Caudate nucleus (tissue), 63 donors: ENCODE measurements at places on chromosomes 16 and 17.

DNA sequence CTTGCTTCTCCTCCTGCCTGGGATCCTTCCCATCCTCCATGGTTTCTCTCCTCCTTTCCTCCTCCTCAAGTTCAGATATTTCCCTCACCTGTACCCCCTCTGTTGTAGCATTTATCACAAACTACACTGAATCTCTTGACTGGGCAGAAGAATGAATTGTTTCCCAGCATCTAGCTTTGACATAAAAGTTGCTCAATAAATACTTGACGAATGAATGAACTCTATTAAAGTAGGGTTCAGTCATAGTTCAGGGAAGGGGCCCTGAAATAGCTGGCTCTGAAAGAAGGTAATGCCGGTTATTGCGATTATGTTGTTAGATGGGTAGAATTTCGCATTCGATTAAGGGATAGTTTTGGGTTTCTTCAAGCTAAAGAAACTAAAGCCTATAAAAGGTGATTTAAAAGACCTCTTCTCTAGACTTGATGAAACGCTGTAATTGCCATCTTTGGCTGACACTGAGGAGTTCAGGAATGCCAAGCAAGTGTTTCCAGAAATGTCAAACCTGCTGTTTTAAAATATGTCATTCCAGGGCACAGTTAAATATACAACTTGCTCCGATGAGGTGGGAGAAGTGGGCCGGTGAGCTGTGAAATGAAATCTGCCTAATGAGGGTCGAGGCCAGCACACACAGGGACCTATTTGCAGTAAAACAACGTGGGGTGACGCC is 1.0 kb upstream of the CPD start:
- DNase-seq: no peak

- DNase-seq: no peak
Measured at GRCh38 chr17:43877451-43878155, 29.7 kb downstream of the MPP2 start.

DNA sequence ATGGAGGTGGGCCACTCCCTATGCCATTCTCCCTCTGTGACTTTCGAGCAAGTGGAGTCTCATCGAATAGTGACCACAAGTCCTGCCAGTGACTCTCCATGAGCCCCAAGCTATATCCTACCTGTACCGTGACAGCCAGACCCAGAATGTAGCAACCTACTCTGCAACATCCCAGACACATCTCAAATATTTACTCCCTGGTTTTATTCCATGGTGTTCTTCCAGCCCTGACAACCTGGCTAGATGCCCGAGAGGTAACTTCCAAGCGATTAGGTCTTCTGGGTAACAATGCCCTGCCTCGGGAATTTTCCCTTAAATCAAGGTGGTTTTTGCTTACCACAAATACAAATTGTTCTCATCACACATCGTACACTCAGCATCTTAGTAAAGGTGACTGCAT is 211.7 kb downstream of the ZFHX3 start:
- no peak for DNase-seq

DNA sequence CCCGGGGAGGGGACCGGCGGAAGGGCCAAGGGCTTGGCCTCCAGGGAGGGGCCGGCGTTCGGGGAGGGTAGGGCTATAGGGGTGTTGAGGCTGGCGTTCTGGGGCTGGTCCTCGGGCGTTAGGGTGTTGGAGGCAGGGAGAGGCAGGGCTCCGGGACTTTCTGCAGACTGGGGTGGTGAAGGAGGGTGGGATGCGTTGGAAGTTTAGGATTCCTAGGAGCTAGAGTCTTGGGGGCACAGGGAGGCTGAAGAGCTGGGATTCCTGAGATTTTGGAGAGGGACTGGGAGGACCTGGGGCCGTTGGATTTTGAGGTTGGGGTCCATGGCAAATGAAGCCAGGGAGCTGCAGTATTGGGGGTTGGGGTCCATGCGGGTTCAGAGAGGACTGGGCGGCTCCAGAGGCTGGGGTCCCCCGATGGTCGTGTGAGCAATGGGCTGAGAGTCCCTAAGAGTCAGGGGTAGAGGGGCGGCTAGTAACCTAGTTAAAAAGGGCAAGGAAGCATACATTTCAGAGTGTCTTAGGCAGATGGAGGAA is 740 bp downstream of the NFATC2IP start:
- no peak for DNase-seq

GRCh38 chr16:56415875-56416274 is 9.5 kb downstream of the AMFR start:
- DNase-seq: no peak

DNA sequence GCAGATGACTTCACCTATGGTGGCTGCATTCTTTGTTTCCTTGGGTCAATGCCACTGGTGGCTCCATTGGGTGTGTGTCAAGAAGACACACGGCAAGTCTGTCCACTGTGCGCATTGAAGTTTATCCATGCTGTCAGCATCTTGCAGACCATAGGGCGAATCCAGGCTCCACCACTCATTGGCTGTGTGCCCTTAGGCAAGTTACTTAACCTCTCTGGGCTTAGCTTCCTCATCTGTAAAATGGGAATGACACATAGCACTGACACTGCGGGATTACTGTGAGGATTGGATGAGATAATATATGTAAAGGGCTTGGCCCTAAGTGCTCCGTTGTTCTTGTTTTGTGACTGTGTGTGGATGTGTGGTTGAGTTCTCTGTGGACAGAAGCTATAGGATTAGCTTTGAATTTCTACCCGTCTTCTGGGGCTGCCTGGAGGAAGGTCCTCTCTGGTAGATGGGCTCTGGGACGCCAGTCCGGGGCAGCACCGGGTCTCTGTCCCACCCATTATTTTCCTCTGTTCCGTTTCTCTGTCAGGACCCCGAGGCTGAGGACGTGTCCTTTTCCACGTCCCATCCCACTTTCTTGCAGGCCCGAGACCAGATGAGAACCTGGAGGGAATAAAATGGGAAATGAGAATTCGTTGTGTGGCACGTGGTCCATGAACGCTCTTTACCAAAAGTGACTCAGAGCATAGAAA is 178.4 kb downstream of the IRF8 start:
- no peak for DNase-seq

DNA sequence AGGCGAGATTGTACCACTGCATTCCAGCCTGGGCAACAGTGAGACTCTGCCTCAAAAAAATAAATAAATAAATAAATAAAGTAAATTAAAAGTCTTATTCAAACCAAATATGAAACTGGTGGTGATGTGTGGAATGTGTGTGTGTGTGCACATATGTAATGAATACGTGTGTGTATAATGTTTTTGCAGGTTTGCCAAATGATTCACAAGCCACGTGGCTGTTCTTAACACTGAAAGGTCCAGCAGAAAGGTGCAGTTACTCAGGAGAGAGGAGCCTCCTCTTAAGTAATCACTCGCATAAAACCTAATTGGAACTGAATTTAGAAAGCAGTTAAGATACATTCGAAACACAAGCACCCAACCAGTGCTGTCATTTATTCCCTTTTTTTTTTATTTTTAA is 22.9 kb downstream of the GDE1 start:
- no peak for DNase-seq

- no peak for DNase-seq
Measured at GRCh38 chr16:63530208-63530607, 1494.0 kb upstream of the CDH8 start.

DNA sequence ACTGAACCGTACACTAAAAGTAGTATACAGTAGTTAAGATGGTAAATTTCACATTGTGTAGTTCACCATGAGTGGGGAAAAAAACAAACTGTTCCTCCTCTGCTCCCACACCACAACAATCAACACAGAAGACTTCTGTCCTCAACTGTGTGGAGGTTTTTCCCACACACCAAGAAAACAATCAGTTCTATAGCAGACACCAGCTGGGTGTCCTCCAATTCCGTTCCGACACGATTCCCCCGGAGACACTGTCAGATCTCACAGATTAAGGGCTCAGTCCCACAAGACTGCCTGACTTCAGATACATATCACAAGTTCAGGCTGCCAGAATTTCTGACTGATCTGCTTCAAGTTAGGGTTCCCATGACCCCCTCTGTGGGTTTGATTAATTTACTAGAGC is 31.8 kb downstream of the BBS2 start:
- DNase-seq: peak; percentile 30

GRCh38 chr17:19709841-19710240 is 6.5 kb downstream of the SLC47A2 start:
- no peak for DNase-seq

DNA sequence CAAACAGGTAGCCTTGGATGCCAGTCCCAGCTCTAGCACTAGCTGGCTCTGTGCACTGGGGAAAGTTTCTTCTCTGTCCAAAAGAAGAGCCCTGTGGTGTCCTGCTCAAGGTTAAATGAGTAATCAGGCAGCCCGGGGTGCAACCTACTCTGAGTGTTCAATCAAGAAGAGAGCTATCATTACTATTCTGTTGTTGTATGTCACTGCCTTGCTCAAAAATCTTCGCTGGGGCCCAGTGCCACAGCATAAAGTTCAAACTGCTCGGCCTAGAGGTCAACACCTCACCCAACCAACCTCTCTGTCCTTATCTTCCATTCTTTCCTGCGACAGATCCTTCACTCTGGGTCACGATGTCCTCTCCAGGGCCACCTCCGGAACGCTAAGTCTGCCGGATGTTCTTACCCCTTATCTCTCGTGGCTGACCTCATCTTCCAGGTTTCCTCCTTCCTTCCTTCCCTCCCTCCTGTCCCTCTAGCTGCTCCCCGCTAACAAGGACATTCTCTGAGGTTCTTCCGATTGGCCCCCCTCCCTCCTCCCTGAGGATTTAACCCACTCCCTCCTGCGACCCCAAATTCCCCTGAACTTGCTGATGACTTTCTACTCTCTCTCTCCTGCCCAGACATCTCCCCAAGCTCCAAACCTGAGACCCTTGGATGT is 4.4 kb downstream of the FDXR start:
- no peak for DNase-seq

- no peak for DNase-seq
Measured at GRCh38 chr17:80024206-80024972, 11.3 kb downstream of the TBC1D16 start.

GRCh38 chr17:28563475-28563874 is 7.8 kb downstream of the PIGS start:
- no peak for DNase-seq

- DNase-seq: no peak
Measured at GRCh38 chr16:51553314-51553713, 402.2 kb upstream of the SALL1 start.

- no peak for DNase-seq
Measured at GRCh38 chr17:55659661-55660060, 63.0 kb downstream of the TMEM100 start.

DNA sequence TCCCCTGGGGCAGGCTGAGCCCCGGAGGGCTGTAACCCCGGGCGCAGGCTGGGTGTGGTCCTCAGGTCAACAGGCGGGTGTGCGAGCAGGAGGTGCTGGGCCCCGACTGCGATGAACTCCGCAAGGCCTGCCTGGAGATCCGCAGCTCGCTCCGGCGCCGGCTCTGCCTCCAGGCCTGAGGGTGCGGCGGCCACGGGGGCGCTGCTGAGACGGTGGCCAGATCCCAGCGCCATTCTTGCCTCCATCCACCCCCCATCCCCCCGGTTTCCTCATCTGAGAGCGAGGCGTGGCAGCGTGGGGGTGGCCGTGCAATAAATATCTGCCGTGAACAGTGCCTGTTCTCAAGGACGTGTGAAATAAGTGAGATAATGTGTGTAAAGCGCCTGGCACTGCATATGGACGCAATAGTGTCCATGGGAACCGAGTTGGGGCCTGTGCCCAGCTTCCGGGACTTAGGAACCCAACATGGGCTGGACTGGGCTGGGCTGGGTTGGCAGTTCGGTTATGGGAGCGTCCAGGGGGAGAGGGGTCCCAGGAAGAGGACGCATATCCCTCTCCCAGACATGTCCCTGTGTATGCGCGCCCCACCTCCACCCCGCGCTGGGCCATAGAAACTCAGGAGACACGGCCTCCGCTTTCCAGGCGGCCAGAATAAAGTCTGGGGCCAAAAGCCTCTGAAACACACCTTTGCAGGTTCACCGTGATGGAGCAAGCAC is 15.0 kb downstream of the ZNF213 start:
- peak; percentile 65 for DNase-seq

DNA sequence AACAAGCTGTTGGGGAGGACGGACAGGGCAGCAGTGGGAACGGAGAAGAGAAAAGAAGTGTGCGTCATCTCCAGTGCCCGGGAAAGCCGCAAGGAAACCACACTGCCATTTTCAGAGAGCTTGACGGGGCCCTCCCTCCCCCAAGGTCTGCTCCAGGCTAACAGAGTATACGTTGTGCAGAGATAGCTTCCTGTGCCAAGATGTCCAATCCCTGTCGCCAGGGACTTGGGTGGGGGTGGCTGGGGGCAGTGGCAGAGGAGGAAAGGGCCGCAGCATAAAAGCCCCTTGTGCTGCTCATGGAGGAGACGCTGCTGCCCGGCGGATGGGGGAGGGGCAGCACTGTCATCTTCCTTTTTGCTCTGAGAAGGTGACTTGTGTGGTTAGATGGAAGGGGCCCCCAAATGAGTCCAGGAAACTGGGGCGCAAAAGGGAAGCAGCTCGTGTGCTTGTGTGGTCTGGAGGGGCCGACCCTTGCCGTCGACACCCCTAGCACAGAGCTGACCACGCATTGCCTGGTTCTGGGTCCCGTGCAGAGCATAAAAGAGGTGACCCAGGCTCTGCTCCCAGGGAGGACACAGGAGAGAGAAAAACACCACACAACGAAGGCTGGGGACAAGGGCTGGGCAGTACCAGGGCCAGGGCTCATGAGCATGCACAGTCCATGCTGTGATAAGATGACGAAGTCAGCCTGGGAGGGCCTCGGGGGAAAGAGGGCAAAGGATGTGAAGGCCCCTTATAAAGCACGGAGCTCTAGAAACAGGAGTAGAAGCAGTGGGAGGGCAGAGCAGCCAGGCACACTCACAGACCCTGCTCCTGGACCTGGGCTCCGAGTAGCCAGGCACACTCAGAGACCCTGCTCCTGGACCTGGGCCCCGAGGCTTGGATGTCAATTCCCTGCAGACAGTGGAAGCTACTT is 372.7 kb downstream of the SLC39A11 start:
- no peak for DNase-seq
